ENCODE measurements at places on chromosomes 1 and 21.

DNA sequence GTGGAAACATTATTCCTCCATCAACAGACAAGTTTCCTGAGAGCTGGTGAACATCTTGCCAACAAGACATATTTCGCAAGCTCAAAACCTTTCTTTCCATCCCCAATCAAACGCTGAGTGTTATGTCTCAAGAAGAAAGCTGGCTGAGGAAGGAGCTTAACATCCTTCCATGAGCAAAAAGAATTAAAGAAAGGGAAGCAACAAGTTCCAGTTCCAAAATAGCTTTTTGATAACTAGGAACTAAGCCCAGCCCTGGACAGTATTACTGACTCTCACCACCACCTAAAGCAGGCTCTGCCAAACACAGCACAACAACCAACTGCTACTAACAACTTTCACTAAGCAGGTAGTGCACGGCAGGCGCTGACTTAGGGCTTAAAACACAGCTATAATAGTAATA lies 50.2 kb downstream of the CAPZB start:
- no peak for DNase-seq

- no peak for DNase-seq
These were observed 3.5 kb downstream of the MFAP2 start for GRCh38 chr1:16976966-16977365.

DNA sequence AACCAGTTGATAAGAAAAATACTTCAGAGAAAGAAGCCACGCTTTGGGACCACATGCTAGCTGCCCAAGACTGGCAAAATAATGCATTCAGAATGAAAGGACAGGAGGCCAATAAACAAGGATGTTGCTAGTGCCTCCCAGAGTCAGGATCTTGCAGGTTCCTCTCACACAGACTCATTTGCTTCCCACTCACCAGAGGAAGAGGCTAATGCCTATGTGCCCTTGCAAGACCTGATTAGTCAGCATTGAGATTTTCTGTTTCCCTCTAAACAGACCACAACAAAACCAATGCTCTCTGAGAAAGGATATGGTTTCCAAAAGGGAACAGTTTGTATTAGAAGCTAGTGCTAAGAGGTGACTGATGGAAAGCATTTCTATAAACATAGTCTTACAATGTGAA lies 85.7 kb downstream of the NRDC start:
- no peak for DNase-seq

DNA sequence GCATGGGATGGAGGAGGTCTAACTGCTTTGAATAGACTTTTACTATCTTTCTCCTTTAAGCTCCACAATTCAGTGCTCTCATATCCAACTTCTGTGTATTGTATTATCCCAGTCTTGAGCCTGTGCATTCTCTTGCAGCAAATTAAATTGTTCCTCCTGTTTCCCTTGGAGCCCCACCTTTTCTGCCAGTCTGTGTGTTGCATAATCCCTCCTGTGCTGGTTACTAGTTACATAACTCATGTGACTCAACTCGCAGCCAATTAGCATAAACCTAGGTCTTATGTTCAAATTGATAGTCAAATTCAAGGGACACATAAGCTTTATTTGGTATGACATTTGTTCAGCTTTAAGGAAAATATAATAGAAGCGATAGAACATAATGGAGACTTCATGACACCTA lies 1863.5 kb downstream of the MRPL39 start:
- DNase-seq: no peak

GRCh38 chr1:84146411-84147032 lies 2.5 kb downstream of the PRKACB start:
- no peak for DNase-seq

DNA sequence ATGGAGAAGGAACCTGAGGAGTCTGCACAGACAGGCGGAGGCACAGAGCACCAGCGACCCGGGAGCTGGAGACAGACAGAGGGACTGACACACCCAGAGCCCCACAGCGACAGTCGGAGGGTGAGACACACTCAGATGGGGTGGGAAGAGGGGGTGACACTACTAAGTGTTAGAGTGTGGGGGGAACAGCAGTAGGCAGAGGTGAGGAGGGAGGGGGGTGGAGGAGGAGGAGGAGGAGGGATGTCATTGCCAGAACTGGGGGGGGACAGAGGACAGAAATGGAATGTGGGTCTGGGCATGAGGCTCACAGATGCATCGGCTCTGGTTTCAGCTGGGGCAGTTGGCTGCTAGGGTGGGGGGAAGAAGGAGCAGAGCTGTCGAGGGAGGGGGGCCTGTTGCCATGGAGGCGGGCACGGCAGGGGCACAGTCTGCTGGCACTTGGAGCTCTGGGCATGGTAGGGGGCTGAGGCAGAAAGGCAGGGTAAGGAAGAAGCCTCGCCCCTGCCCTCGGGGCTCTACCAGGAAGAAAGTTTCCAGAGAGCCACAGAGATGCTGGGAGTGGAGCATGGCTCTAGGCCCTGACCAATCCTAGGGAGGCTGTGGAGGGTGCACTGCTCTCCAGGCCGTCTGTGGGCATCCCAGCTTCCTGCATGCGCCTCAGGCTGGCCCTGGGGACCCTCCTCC lies 37.3 kb downstream of the AHDC1 start:
- DNase-seq: no peak

DNA sequence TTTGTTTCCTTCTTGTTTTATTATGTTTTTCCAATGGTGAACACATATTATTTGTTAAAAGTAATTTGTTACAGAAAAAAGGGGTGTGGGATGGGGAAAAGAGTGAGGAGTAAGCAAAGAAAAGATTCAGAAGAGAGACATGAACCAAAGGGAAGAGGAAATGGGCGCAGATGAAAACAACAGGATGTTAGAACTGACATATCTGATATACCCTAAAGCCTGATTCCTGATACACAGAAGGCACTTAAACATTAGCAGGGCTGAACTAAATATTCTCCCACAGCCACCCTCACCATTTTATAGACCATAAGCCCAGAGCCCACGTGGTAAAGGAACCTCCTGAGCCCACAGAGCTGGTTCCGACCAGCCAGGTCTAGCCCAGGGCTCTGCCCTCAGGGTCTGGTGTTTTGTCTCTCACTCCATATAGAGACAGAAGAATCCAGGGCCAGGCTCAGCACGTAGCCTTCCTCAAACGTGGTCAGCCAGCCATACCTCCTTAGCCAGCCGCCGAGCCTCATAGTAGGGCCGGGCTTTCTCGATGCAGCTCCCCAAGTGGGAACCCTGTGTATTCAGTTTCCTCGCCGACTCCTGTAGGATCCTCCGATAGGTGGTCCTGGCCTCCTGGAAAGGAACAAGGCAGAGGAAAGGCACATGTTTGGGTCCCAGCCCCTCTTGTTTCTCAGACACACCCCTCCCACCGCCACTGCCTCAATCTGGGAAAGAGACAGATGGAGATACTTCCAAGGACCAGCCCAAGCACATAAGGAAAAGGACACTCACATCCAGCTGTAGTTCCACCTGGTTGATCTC lies 9.5 kb downstream of the SH3BP5L start:
- DNase-seq: no peak

GRCh38 chr1:235078480-235079381 lies 49.9 kb downstream of the TOMM20 start:
- no peak for DNase-seq

DNA sequence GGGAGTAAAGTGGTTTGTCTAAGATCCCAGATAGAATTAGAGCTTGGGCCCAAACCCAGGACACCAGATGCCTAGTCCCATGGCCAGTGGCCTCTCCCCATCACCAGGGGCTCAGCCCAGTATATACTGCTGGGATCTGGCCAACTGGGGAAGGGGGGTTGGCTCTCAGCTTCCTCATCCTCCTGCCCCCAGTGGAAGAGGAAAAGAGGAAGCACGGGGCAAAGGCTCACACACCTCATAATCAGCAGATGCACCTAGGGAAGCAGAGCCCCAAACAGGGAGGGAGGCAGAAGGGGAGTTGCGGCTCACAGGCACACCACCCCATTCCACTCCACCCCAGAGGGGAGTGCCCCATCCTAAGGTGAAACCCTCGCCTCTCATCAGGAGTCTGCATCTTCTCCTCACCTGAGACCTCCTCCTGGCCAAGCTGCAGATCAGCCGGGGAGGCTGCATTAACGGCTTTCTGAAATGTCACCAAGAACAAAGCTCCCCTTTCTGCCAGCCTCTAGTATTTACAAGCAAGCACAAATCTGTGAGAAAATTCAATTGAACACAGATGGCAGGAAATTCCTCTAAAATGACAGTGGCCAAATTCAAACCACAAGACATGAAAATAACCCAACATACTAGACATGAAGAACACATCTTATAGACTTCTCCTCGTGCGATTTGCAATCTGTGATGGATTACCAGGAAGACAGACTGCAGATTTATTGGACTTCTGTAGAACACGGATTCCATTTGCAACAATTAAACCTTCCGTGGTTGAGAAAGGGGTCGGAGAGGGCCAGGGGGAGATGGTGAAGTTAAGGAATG lies 82.8 kb downstream of the GLIS1 start:
- no peak for DNase-seq

DNA sequence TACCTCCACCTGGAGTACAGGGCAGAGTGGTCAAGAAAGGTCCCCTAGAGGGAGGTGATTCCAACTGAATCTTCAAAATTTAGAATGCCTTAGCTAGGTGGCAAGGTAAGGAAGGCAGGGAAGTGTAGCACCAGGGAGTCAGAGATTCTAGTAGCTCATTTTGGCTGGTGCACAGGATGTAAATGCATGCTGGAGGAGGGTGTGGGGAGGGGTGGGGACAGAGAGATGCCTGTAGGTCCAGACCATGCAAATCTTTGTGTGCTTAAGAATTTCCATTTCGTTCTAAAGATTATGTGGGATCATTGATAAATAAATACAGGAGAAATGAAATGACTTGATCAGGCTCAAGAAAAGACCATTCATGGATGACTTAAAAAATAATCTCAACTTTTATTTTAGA lies 11.0 kb upstream of the CACHD1 start:
- DNase-seq: no peak

- no peak for DNase-seq
These were observed 35.5 kb downstream of the PDE9A start for GRCh38 chr21:42688841-42689371.

DNA sequence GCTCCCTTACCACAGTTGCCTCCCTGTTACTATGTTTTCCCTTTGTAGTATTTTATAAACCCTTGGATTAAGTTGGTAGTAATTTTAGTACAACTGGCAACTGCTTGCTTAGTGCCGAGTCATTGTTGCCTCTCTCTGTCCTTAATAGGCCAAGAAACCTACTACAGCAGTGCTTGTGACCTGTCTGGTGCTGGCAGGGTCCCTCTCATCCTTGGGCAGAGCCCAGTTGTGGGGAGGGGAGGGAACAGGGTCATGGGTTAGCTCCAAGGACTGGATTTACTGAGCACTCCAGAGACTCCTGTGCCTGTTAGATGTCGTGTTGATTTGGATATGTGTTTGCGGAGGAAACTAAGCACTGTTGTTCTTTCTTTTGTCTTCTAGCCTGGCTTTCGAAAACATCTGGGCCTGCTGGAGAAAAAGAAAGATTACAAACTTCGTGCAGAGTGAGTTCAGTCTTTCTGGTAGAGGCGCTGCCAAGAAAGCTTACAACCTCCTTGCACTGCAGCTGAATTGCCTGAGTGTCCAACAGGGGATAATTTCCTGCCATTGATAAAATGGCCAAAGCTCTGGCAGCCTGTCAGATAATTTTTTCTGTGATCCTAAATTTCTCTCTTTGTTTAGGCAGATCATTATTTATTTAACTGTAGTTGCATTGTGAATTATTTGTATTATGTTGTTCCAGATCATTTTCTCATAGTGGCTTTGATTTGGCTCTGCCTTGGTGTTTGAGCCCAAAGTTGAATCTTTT lies 3.6 kb downstream of the UTP11 start:
- no peak for DNase-seq

DNA sequence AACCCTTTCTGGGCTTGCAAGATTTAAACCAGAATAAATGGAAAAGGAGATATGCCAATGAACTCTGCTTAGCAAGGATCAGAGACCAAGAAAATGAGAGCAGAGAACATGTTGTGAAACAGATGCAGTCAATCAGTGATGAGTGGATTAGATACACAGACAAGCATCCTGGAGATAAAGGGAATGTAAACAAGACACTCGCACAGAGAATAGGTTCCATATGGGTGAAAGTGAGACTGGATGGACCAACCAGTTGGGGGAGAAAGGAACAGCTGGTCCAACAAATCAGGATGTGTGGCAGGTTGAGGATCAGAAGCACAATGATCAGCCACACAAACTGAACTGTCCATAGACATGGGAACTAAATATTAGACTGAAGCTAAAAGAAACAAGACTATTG lies 338.2 kb downstream of the ASTN1 start:
- DNase-seq: no peak

GRCh38 chr1:231668826-231669225 lies 42.2 kb downstream of the DISC1 start:
- DNase-seq: no peak

DNA sequence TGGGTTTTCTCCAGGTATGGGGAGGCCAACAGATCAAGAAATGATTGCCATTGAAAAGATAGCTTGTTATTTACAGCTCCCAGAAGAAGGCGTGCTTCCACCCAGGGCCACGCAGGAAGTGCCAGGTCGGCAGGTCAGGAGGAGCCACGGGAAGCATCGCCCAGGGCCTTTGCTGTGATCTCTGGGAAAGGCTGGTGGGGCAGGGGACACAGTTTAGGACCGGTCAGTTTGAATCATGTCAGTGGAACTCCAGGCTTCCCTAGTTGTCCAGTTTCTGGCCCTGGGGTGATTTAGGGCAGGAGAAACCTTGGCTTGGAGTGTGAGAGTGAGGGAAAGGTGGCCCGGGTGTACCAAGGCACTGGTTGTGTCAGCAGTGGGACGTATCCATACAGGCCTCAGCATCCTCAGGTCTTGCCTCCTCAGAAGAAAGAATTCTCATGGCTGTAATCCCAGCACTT lies 11.4 kb downstream of the PLA2G5 start:
- DNase-seq: no peak

- DNase-seq: no peak
These were observed 24.1 kb downstream of the SUSD4 start for GRCh38 chr1:223339861-223340260.

DNA sequence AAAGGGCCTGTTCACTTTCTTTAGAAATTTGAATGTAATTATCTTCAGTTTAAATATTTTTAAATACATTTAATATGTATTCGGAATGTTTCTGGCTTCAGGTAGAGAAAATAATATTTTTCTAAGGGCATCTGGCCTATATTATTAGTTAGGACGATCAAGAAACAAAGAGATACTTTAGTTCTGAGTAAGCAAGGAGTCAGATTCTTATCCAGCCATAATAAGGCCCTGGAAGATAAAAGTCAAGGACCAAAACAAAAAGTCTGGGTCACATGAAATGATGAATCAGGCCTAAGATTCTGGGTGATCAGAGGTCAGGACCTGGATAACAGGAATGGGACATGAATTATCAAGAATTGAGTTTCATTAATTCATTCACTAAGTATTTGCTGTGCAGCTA lies 6.3 kb downstream of the PHC2 start:
- no peak for DNase-seq

GRCh38 chr1:82399093-82399492 lies 598.4 kb downstream of the ADGRL2 start:
- DNase-seq: no peak

Measured in stimulated activated CD4-positive, alpha-beta T cell treated with anti-CD3 and anti-CD28 coated beads, Interleukin-4, amount 100 ng/mL, for 48 hours (primary cell).